ENCODE measurements at places on chromosomes 6 and 20. TPM values are rescaled to one million over a fixed set of nuclear protein-coding genes. Genes with fewer than 3 reads are reported as not detected.

Gene SOX18
- total RNA-seq = 0.13 TPM

Gene WTAP
- total RNA-seq = 62.6 TPM

Gene CCN6
- not detected for total RNA-seq

Gene EYA4
- 10.3 TPM for total RNA-seq

All from epithelial cell of alveolus of lung (primary cell).